Hippocampal formation (tissue), 2 donors: ENCODE measurements at places on chromosomes 4 and X.
A peak's percentile ranks its signal among the peaks of the same experiment; 100 is the strongest.

GRCh38 chr4:159396151-159396550 lies 293.3 kb downstream of the RAPGEF2 start:
- DNase-seq = no peak

DNA sequence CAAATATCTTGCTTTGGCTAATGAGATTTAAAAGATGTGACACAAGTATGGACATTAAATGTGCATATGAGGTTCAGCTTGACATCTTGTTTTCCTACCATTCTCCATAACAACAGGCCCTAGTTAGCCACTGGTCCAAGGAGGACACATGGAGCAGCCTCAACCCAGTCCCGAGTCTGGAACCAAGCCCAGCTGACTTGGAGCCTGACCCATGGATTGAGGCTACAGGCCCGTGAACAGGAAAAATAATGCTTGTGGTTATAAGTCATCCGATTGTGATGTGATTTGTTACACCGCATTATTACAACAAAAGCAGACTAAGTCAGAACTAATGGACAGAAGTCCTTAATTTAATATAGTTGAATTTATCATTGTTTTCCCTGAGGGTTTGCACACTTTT lies 123.2 kb upstream of the BANK1 start:
- no peak for DNase-seq

GRCh38 chr4:25321703-25322102 lies 9.1 kb downstream of the ZCCHC4 start:
- no peak for DNase-seq

GRCh38 chr4:179607003-179607402 lies 2164.8 kb upstream of the AGA start:
- DNase-seq = no peak

- no peak for DNase-seq
Observed at GRCh38 chr4:180205276-180205675, 2037.9 kb upstream of the TENM3 start.

DNA sequence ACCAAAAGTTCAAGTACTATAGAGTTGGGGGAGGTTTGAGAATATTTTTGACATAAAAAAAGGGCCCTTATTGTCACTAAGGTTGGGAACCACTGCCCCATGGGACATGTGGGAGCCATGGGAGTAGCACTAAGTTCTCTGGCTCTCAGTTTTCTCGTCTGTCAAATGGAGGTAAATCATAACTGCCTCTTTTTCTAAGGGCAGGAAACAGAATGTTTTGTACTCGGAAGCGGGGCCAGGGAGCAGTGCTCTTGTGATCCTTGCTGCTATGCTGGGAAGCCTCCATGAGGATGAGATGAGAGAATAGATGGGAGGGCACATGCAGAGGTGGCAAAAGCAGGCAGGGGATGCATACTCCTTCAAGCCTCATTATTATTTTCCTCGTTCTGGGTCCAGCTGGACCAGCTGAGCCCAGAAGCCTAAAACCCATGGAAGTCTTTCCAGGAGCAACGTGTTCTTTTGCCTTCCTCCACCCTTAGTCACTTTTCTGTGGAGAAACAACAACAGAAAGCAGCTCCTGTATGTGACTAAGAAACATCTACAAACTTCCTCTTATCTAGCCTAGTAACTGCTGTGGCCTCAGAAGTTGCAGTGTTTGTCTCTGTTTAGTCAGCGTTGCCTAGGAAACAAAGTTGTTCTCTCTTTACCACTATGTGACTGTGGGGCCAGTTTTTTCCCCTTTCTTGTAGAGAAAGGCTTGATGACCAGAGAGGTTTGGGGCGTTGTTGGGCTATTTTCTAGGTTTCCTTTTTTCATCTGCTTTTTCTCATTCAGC lies 64.8 kb downstream of the TSC22D3 start:
- no peak for DNase-seq

DNA sequence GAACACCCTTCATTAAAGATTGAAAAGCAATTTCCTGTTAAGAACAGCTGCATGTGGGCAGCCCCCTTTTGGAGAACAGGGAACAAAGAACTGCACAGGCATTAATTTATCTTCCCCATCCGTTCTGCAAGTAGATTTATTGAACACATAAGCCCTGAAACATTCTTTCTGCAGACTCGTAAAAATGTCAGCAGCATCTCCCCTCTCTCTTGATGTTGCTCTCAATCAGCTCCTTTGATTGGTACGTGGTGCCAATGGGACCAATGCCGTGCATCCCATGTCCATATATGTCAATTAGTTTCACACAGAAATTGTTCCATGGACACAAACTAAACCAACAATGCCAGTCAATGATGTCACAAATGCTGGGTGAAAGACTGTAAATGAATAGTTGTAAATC lies 228.5 kb upstream of the RASGEF1B start:
- no peak for DNase-seq

- DNase-seq = no peak
Observed at GRCh38 chrX:121876305-121876704, 828.9 kb downstream of the GLUD2 start.

- DNase-seq = no peak
Observed at GRCh38 chr4:23401572-23401971, 488.3 kb downstream of the PPARGC1A start.

DNA sequence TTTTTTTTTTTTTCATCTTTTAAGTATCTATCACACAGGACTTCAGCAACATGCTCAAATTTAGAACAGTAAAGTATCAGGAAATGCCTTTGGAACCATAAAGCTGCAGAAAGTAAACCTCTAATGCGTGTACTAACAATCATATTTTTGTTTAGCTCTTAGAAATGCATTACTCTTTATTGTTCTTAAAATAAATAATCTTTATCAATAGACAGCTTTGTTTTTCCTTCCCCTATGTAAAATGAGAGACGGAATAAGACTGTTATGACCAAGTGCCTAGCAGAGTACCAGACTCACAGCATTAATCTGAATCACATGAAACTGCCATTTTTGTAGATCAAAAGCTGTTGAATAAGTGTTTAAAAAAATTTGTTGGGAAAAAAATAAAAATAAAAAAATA lies 50.5 kb upstream of the COL25A1 start:
- no peak for DNase-seq

- DNase-seq = no peak
Observed at GRCh38 chrX:17086317-17086716, 139.9 kb downstream of the REPS2 start.

GRCh38 chrX:63764946-63765345 lies 20.1 kb downstream of the ARHGEF9 start:
- no peak for DNase-seq

DNA sequence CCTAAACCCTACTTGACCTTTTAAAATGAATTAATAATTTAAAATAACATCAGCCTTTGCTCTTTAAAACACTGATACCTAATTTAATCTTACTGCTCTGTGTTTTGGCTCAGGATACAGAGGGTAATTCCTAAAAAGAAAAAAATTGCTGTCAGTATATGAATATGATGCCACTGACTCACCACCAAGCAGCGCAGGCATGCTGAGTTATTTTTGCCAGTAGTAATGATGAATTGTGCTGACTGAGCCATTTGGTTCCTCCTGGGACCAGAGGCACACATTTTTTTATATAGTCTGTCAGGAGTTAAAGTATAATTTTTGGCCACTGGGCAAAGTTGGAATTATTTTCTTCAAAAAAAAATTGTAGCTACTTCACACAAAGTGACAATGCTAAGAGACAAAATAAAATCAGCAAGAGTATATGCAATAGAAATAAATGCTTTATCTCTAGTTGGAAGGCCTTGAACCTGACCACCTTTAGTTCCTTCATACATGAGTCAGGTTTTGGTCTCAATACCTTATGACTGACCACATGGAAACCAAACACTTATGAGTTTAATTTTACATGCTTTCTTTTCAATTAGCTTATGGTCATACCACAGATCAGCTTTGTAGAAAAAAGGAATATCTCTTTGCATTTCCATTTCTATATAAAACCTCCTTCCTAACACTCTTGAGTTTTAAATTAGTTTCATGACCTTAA lies 115.1 kb downstream of the PPP3CA start:
- no peak for DNase-seq

- peak; percentile 37 for DNase-seq
Observed at GRCh38 chr4:106369456-106370060, 980 bp upstream of the GIMD1 start.
